Fibroblast of lung (primary cell): ENCODE measurements at places on chromosomes 1 and 21. TPM values are rescaled to one million over a fixed set of nuclear protein-coding genes. Genes with fewer than 3 reads are reported as not detected.
A peak's percentile ranks its signal among the peaks of the same experiment; 100 is the strongest.

DNA sequence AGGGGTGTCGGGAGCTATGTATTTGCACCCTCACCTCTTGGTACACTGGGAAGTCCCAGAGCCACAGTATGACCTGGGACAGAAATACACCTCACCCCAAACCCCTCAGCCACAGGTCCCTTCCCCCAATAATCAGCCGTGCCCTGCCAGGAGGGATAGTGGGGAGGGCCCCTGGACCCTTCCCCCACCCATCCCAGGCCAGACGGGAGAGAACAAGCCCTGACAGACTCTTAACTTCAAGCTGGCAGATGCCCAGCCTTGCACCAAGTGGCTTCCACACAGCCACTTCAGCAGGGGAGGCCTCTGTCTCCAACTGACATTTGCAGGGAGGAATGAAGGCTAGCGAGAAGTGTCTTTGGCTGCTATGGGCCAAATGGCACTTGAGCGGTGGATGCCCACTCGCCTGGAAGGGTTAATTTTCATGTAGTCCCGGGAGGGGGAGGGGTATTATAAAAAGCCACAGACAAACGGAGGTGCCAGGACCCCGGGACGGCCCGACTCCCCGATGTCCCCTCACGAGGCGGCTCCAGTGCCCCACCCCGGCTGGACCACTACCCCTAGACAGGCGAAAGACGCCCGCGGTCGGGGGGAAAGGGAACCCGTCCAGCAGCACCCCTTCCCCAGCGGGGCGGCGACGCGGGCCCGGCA, 495 bp downstream of the SYNC start:
- peak; percentile 29 for DNase-seq

- no peak for DNase-seq
Measured at GRCh38 chr21:37783016-37783415, 133.2 kb downstream of the KCNJ6 start.

Gene LRRC38
- total RNA-seq: not detected in 2 replicates

Gene C1QB
- total RNA-seq: not detected in 2 replicates

Gene COL8A2
- total RNA-seq: 18.5 and 31.0 TPM in 2 replicates

Gene CD58
- 5.6 and 8.4 TPM in 2 replicates for total RNA-seq
